Stimulated activated CD4-positive, alpha-beta T cell treated with anti-CD3 and anti-CD28 coated beads, TNF-alpha, amount 100 ng/mL, for 48 hours (primary cell): ENCODE measurements at places on chromosomes 2 and 18.

DNA sequence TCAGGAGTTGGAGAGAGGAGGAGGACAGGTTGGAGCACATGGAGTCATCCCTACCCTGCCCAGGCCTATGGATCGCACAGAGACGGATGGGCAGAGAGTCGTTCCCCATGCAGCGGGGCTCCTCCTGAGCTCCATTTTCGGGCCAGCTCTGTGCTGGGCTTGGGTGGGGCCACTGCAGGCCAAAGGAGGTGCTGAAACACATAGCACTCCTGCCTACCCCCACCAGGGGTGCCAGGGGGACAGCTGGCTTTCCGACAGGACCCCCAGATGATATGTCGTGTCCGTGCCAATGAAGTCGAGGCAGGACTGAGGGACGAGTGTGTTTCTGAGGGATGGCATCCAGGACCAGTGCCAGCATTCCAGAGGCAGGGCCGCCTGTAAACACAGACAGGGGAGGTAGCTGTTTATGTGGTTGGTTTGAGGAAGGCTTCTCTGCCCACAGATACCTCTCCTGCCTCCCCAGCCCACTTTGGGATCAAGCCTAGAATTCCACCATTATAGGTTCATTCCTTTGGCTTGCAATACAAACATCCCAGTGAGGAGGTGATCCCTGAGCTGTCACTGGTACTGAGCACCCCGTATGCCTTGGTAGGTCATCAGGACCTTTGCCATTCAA is 116.6 kb downstream of the GLI2 start:
- DNase-seq = no peak

DNA sequence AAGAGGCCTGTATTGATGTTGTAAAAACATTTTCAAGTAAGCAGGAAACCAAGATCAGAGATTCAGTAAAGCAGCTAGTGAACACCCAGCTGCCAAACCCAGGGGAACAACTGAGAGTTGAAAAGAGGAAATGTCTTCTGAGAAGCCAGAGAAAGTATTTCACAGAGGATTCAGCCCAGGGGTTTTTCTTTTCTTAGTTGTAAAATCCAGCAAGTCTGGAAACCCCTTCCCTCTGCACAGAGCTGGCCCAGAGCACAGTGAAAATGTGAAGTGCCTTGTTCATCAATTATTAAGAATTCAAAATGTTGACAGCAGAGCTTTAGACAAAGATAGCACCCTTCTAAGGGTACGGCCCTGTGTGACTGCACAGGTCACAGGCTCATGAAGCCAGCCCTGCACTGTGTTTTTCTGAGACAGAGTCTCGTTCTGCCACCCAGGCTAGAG is 28.4 kb downstream of the AFF3 start:
- no peak for DNase-seq

DNA sequence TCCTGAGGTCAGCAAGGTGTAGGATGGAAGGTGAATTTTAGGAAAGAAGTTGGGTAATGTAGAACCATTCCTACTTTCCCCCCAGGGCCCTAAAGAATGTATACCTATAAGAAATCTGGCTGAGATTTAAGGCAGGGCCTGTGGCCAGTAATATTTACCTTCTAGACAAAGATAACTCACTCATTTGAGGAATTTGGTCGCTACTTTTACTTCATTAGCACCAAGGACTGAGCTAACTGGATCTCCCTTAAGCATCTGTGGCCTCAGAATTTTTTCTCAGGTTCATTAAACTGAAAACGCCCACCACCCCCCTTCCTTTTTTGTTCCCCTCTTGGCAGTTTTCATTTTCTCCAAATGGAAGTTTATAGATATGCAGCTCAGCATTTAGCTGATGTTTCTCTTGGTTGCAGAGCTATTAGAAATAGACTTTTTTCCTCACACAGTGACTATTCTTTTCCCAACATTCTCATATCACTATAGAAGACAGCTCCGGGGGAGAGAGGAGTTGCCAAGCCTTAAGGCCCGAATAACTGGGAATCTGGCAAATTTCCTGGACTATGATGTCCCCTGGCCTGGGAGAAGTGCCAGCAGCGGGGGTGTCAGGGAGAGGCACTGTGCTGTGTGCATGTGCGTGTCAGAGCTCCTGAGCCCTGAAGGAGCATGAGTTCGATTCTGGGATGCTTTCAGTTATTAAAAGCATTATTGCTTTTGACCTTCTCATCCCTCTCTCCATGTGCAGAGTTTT is 310.9 kb downstream of the PRKCE start:
- no peak for DNase-seq

DNA sequence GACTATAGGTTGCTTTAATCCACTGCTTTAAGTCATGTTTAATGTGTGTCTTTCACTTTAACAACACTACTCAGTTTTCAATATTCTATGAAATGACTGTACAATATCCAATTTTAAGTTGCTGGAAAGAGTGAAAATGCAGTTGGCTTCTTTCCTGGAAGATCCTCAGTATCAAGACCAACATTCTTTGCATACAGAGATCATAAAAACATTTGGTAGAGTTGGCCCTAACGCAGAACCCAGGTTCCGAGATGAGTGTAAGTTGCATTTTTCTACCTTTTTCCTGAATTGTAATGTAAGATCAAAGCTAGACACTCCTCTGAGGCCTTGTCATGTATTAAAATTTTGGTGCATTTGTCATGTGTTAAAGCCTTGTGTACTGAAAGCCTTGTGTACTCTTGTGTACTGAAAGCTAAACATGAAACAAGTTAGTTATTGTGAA is 42.9 kb upstream of the TNFRSF11A start:
- DNase-seq = no peak

- no peak for DNase-seq
Observed at GRCh38 chr2:207115715-207116364, 49.9 kb downstream of the KLF7 start.

GRCh38 chr2:10884574-10884975 is 27.2 kb upstream of the KCNF1 start:
- no peak for DNase-seq

DNA sequence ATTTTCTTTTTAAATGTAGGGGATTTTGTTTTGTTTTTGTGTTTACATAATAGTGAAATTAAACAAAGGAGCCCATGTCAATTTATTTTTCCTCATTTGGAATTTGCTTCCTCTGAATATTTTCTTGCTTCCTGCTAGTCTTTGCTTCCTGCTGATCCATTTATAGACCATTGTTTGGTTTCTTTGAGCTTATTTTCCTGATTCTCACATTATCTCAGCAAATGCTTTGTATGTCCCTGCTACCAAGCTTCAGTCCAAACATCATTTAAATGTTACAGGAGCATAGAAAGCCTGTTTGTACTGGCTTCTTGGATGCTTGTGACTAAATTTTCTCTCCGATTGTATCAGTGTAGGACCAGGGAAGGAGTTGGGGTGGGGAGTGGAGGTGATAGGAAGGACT is 127.3 kb upstream of the IL1R2 start:
- no peak for DNase-seq

DNA sequence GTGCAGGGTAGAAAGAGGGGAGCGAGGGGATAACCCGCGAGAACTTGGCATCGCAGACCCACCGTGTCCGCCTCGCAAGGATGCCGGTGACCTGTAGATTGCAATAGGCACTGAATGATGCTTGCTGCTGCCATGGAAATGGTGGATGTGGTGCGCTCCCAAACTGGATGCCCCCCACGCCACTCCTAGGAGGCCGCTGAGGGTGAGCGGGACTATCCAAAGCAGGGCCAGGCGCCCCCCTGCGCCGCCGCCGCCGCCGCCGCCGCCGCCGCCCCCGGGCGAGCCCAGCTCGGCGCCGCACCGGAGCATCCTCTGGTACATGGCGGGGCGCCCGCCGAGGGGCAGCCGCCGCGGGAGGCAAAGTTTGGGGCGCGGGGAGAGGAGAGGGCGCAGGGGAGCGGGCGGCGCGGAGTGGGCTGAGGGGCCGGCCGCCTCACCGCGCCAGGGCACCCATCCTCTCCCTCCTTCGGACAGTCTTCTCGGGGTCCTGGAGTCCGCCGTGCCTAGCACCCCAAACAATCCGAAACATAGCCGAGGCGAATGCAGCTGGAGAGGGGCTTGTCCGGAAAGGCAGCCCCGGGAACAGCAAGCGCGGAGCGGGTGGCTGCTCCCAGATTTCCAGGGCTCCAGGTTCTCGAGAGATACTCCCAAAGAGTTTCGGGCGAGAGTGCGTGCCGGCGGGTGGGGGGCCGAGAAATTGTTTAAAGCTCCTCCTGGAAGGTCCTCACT is 685.1 kb downstream of the NRXN1 start:
- no peak for DNase-seq
